ENCODE measurements at places on chromosomes 3 and 15.

DNA sequence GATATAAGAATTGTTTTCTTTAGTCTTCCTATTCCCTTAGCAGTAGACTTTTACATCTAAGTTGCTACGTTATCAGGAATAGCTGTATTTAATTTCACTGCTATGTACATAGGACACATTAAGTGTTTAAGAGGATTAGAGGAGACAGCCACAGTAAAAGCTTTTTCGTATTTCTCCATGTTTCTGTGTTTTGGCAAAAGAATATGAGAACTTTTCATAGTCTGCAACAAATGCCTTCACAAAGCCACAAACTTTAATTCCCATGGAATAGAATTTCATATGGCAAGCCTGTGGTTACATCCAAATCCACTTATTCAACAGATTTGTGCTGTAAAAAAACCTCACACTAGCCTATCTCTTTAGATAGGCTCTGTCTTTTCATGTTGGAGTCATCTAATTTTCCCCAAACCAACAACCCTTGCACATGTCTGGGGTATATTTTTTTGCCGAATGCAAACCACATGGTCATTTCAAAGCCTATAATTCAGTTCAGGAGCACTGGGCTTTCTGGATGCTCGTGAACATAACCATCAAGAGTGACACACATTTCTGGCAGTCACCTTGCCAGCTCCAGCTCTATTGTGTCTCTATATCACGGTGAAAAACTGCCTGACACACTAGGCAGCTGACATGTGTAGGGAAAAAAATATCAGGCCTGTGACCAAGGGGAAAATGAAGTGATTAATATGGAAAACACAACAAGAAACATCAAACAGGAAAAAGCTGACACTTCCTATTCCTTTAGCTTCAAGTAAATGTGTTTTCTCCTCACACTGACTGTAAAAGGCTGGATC is 19.2 kb downstream of the PLD1 start:
- no peak for DNase-seq

- DNase-seq: no peak
Measured at GRCh38 chr3:72217570-72217969, 432.6 kb upstream of the PROK2 start.

DNA sequence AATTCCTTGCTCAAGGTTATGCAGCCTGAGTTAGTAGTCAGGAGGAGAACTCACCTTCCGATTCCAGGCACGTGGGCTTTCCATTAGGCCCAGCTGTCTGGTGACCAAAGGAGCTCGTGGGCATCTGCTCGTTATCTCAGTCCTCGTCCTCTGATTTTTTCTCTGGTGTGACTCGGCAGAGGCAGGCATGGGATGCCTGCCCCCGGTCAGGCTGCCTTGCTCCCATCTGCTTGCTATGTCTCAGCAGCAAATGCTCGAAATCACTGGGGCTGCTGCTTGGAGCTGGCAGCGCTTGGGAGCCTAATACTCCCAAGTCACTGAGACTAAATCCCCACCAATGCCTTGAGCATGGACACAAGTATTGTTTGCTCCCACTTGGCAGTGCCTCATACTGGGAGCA is 84.5 kb upstream of the NMNAT3 start:
- no peak for DNase-seq

DNA sequence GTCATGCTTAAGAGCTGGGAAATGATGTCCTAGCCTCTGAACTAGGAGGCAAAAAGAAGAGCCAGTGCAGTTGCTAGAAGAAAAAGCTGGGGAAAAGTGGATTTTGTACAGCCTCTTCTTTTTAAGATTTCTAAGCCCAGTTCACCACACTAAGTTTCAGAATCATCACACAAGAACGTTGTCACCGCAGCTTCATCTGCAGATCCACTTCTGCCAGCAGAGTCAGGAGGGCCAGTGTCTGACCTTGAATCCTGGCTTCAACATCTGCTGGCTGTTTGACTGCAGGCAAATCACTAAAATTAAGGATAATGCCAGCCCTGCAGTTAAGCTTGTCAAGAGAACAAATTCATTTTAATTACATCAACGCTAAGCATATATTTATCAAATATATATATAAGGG is 36.2 kb downstream of the HDC start:
- no peak for DNase-seq

DNA sequence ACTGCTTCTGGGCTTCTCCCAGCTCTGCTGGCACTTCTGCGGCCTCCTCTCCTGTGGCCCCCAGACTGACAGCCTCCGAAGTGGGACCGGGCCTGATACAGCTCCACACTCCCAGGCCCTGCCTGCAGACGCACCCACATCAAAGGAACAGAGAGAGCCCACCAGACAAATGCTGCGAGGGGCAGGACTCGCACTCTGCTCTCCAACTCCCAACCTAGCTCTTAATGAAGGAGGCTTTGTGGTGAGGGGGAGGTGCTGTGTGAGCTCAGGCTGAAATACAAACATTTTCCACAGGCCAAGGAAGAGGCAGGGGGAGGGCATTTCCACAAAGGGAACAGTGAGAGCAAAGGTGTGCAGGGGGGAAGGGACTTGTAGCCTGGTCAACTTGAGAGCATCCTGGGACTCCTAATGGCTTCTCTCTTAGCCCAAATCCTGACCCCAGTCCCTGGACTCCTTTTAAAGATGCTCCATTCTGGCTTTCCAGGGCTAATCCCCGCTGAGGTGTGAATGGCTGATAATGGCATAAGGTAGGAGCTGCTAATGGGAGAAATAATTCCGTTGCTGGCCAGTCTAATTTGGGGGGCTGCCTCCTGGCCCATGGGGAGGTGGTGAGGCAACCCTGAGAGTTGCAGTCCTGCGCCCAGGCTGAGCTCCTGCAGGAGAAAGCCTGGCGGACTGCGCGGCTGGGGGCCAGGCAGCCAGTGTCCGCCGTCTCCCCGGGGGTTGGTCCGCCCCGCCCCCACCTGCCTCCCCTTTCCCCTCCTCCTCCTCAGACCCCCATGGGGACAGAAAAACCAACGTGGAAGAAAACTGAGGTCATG is 9.6 kb downstream of the LINGO1 start:
- no peak for DNase-seq
